Stimulated activated CD4-positive, alpha-beta T cell treated with anti-CD3 and anti-CD28 coated beads, Interleukin-12 subunit alpha, Interleukin-12 subunit beta, amount 100 ng/mL, for 24 hours (primary cell): ENCODE measurements at places on chromosomes 3 and 15.

DNA sequence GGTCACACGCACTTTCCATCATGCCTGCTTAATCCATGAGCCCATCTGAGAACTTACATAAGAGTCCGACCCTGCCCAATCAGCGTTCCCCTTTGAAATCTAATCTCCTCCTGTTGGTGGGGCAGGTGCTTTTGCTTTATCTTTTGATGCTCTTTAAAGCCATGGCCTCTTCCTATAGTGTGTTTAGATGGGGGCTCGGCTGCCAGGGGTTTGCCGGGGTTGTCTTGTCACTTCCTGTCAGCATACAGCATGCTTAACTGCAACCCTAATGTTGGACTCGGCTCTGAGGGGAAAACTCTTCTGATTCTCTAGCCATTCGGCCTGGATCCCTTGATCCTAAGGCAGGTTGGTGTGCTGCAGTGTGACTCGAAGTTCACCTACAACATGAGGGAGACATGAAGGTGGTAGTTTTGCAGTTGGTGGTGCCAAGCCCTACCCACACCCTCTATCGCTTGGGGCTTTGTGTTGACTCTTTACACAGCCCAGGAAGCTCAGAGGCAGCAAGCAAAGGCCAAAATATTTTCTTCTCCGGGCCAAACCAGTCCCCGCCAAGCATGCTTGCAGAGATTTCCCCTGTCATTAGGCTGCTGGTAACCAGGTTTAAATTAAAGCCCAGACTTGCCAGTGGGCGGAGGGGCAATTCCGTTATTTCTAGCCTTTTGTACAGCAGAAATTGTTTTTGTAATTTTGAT is 218.7 kb downstream of the FEZF2 start:
- DNase-seq = no peak

- DNase-seq = no peak
These were observed 190.7 kb downstream of the RORA start for GRCh38 chr15:61038387-61038786.

DNA sequence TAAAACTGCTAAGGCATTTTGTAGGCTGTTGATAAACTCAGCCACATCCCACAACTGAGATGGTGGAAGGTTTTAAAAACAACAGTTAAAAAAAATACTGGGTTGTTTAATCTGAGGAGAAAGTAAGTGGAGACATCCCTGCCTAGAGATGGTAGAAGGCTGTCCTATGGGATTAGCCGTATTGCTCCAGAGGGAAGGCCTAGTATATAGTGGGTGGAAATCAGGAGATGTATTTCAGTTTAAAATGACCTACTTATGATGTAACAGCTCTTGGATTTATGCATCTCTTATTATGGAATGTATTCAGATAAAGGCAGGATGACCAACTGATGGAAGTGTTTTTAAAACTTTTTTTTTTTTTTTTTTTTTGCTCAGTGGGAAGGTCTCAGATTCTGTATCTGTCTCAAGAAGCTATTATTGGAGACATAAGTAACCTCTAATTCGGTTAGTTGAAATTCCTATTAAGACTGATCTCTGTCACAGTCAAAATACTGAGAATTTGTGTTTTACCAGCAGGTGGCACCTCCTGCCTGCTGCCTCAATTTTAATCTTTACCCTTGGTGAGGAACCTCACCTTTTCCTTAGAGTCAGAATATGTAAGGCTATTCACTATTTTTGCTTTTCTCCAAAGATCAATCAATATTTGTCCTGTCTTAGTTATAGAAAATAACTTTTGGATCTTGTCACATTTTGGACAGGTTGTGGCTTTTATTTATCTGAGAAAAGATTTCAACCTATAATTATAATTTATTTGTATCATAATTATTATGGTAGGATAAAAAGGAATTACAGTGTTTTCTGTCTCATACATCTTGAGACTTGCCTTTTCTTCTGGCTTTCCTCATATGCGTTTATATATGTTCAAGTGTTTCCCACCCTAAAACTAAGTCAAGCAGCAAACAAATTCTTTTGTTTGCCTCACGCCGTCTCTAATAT is 63.0 kb downstream of the VPS8 start:
- no peak for DNase-seq

- no peak for DNase-seq
These were observed 44.0 kb downstream of the CHSY1 start for GRCh38 chr15:101207867-101208288.

GRCh38 chr3:144394032-144394431 is 422.4 kb downstream of the DIPK2A start:
- DNase-seq = no peak

- no peak for DNase-seq
These were observed 171.7 kb downstream of the TLE3 start for GRCh38 chr15:69926006-69926405.

DNA sequence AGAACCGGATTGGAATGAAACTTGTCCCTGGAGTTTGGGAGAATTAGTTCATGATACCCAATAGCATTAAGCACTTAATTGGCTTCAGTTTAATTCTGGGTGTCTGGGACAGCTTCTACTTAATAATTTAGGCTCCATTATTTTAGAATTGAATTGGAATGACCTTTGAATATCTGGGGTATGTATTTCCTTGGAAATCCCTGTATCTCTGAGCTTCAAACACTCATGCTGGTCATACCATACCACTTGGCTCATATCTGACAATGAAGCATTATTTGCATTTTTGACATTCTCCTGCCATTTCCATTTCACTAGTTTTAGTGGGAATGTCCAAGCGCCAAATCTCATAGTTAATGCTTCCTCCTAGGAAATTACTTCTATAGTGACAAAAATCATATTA is 393.1 kb downstream of the DIPK2A start:
- DNase-seq = no peak

GRCh38 chr15:45641374-45641781 is 6.5 kb downstream of the SQOR start:
- DNase-seq = no peak

GRCh38 chr15:25410649-25411048 is 28.2 kb downstream of the UBE3A start:
- DNase-seq = no peak

DNA sequence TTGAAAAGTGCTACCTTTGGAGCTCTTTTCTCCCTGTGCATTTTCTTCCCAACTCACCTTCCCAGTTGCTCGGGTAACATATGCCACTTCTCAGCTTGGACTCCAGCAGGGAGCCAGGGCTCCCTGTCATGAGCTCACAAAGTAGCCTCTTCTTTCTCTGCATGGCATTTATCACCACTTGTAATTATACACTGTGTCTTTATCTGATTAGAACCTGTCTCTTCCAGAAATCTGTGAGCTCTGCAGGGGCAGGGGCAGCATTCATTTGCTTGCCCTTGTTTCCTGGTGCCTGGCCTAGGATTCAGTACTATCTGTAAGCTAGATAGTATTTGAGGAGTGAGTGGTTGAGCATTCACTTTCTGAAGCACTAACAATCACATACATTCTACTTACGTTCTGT is 100.9 kb downstream of the CLSTN2 start:
- DNase-seq = no peak

DNA sequence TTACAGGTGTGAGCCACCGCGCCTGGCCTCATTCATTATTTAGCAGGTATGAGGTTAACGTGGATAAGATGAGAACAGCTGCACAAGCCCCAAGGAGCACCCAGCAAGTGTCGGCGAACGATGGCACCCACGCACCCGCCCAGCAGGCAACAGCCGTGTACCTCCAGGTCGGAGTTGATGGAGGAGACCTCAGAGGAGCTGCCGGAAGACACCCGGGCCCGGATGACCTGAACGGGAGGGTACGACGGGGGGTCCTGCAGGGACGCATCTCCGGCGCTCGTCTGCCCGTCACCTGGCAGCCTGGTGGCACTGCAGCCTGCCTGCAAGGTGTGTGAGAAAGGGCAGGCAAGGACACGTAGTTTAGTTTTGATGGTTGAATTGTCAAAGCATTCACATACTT is 29.1 kb downstream of the TMEM44 start:
- no peak for DNase-seq

GRCh38 chr15:80309769-80310384 is 57.9 kb upstream of the CTXND1 start:
- DNase-seq = no peak

DNA sequence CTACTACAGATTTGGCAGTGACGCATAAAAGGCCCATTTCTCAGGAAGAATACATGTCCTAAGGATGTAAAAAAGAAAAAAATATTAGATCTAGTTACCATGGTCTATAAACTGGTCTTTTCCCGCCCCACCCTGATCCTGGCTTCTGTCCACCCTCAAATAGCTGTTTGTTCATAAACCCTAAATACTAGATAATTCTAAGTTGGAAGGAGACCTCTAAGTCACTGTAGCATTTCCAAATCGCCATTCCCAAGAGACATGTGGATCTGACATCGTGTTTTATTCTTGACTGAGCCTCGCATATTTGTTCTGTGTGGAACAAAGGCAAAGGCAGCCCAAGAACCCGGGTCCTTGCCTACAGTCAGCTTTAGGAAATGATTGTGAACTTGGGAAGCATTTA is 49.0 kb downstream of the LMCD1 start:
- no peak for DNase-seq

GRCh38 chr3:121228971-121229370 is 316.8 kb downstream of the POLQ start:
- DNase-seq = no peak

- no peak for DNase-seq
These were observed 64.2 kb upstream of the TIMP4 start for GRCh38 chr3:12222775-12223485.

DNA sequence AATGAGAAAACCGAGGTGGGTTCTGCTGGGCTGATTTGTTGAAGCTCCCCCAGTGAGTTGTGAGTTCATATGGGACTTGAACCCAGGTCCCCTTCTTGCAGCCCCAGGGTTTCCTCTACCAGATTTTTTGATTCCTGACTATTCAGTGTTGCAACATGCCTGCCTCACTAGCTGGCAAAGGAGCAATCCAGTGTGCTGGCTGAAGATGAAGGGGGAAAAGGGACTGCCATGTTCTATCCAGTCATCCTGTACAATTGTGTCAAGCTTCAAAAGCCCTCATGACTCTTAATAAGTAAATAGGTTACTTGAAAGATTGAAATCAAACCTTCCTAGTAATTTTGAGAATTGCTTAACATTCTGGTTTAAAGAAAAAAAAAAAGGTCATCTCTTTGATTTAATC is 211.5 kb upstream of the TP63 start:
- no peak for DNase-seq

GRCh38 chr3:64773137-64773536 is 85.3 kb upstream of the ADAMTS9 start:
- DNase-seq = no peak

GRCh38 chr3:90253131-90253530 is 1145.7 kb downstream of the EPHA3 start:
- DNase-seq = no peak

GRCh38 chr3:20096135-20096685 is 56.0 kb downstream of the KAT2B start:
- no peak for DNase-seq
